ENCODE measurements at places on chromosomes 6 and 20.

GRCh38 chr6:128062882-128063603 lies 162.2 kb upstream of the THEMIS start:
- no peak for DNase-seq

- no peak for DNase-seq
Observed at GRCh38 chr6:159104931-159105330, 60.1 kb upstream of the TAGAP start.

DNA sequence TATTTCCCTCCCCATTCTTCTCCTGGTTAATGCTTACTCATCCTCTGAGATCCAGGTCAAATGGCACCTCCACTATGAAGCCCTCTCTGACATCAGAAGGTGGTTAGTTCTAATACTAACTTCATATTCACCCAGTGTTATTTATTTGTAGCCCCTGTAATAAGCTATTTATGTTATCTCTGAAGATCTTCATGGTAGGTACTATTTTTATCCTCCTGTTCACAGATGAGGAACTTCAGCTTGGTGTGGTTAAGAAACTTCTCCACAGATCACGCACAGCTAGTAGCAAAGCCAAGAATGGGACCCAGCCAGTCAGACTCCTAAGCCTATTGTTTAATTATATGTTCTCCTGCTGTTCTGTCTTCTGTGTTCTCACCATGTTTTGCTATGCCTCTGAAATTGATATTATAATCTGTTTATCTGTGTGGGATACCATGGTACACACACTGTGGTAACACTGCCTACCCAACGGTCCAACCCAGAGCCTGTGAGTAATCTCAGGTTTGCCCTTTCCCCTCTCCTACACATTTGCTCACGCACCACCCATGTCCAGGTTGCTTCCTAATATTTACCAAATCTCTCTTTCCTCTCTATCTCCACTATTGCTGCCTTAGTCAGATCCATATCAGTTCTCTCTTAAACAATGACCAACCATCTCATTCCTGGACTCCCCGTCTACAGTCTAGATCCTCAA lies 98.4 kb downstream of the IPCEF1 start:
- no peak for DNase-seq

DNA sequence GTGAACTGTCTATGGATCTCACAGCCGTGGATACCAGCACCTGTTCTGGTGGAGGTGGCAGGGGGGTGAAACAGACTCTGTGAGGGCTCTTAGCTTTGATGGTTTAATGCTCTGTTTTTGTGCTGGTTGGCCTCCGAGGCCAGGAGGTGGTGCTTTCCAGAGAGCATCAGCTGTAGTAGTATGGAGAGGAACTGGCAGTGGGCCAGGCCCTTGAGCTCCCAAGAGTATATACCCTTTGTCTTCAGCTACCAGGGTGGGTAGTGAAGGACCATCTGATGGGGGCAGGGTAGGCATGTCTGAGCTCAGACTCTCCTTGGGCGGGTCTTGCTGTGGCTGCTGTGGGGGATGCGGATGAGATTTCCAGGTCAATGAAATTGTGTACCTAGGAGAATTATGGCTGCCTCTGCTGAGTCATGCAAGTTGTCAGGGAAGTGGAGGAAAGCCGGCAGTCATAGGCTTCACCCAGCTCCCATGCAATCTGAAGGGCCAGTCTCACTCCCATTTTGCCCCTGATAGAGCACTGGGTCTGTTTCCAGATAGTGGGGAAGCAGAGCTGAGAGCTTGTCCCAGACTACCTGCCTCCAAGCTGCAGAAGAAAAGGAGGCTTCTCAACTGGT lies 102.7 kb upstream of the AHI1 start:
- peak; percentile 13 for DNase-seq

DNA sequence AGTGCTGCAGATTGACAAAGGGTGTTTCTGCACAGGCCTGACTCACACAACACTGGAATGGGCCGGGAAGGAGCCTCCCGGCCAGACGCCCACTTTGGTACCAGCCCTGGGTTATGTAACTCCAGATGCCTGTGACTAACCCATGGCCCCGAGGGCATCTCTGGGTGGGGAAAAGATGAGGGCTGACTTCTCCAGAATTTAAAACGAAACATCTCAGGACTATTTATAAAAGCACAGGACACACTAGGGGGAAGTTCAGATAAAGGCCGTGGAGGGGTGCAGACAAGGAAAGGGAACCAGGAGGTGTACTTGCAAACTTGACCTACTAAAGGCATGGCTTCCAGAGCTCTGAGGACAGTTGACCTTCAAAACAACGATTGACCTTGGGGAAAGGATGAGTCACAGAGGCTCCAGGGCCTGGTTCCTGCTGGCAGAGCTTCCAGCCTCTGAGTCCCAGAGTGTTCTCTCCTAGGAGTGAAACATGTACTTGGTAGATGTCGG lies 196.9 kb downstream of the NFATC2 start:
- no peak for DNase-seq

DNA sequence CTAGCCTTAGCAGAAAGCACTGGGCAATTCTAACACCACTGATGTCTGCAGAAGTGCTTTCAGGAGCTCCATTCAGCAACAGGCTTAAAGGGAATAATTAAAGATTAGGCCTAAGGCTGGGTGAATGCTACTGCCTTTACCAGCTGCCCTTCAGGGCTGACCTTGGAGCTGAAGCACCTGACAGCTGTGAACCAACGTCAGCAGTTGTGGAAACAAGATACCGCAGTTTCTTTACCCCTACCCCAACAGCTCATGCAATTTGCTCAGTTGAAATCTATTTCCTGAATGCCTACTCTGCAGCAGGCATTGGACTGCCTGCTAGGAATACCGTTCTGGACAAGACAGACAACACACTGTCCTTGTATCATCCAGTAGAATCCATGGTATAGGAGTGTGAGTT lies 51.5 kb upstream of the ADTRP start:
- DNase-seq = no peak

DNA sequence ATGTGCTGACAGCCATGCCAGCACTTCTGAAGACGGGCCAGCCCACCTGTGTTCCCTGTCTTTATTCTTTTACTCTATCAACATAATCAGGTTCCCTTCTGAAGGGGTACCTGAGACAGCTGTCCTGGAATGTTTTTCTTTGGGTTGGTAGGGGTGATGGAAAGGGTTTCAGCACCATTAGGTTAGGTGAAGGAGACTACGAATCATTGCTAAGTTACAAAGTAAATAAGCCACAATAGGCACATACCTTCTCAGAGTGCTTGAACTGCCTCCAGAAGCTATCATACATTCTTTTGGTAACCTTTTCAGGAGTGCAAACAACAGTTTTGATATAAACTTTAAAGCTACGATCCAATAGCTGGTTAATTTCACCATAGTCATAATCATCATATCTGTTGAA lies 106.3 kb downstream of the SESN1 start:
- DNase-seq = no peak

GRCh38 chr6:108360919-108361311 lies 66.1 kb downstream of the AFG1L start:
- DNase-seq = no peak

- DNase-seq = no peak
Observed at GRCh38 chr20:15359056-15359455, 1021.6 kb upstream of the FLRT3 start.

DNA sequence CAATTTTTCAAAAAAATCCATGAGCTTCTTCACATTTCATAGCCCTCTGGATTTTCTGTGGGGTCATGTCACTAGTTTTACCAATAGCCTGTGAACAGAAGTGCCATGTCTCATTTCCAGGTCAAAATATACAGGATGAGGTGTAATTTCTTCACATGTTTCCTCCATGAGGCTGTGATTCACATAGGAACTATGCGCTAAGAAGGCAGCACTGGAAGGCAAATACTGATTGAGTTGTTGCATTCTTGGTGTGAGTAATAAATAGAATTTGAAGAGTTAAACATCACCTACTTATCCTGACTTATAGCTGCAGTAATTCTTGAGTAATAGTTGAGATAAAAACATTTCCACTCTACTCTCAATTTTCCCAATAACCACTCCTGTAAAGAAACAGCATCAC lies 442.3 kb downstream of the HAO1 start:
- DNase-seq = no peak

DNA sequence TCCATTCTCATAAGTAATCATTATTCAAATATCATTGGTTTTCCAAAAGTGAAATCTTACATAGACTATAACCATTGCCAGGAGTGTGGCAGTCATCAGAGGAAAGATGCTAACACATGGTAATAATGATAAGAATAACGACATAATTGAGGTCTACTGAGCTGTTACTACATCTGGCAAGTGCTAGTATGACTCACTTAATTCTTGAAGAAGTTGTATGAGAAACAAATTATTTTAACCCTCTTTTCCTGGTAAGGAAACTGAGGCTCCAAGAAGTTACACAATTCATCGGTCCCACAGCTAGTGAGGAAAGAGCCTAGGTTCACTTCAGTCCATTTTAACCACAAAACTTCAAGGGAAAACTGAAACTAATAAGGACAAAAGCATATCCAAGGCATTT lies 335.6 kb upstream of the BTBD3 start:
- no peak for DNase-seq
